ENCODE measurements at places on chromosomes 13 and 19.

GRCh38 chr19:18861917-18862316, 30.2 kb downstream of the UPF1 start:
- no peak for DNase-seq

DNA sequence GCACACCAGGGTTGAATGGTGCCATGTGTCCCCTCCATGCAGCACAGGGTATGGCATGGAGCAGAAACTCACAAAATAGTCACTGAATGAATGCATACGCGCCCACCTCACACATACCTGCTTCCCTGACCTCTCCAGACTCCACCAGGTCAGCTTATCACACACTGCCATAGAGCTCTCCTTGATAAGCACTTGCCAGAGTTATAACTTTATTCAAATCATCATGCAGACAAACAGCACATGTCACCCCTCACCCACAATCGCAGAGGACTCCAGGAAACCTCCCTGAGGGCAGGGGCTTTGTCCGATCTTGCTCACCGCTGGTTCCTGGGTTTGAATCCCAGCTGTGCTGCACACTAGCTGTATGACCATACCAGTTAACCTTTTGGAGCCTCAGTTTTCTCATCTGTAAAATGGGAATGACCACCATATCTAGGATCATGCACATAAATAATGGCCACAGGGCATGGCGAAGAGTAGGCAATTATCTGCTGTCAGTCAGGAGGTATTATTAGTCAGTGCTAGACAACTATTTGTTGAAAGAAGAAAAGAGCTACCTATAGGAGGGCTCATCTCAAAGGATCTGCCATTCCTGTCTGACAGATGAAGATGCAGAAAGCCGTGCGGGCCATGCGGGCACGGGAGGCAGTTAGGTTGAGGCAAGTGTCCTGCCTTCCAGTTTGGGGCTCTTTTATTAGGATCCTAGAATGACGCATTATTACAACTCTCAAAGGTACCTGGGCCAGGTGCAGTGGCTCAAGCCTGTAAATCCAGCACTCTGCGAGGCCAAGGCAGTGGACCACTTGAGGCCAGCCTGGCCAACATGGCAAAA, 14.0 kb downstream of the XRCC1 start:
- DNase-seq, result no peak

- DNase-seq, result no peak
These were observed 60.3 kb upstream of the EEF1AKMT1 start for GRCh38 chr13:20833900-20834679.

DNA sequence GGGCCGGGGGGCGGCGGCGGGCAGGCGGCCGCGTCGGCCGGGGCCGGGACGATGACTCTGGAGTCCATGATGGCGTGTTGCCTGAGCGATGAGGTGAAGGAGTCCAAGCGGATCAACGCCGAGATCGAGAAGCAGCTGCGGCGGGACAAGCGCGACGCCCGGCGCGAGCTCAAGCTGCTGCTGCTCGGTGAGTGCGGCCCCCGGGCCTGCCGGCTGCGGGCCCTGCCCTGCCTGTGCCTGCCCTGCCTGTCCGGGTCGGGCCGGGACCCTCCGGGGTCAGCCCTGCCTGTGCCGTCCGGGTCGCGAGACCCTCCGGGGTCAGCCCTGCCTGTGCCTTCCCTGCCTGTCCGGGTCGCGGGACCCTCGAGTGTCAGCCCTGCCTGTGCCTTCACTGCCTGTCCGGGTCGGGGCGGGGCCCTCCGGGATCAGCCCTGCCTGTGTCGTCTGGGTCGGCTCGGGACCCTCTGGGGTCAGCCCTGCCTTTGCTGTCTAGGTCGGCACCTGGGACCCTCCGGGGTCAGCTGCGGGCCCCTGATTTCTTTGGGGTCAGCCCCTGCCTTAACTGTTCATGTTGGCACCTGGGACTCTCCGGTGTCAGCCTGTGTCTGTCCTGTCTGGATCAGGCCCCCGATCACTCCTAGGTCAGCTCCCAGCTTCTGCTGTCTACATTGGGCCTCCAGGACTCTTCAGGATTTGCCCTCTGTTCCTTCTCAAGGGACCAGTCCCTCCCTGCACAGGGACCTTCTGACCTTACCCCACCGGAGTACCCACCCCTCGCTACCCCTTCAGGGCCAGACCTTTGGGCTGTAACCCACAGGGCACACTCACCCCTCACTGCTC, 659 bp downstream of the GNA11 start:
- DNase-seq, result no peak

DNA sequence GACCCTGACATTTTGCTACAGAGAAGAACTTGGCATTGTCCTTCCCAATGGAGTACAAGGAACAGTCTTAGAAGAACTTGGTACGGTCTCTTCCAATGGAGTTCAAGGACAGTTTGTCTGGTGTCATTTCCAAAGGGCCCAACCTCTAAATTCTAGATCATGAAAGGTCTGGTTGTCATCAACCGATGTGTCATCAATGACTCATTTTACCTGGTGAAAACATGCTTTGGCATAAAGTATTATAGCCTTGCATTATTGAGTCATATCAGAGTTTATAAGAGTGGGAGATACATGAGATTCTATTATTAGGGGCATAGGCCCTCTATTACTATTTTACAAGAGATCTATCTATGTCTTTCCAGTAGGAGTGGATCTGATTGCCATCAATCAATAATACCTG, 4.3 kb downstream of the CYP2B6 start:
- no peak for DNase-seq

GRCh38 chr13:50915565-50915964, 6.0 kb downstream of the RNASEH2B start:
- DNase-seq, result no peak

- no peak for DNase-seq
These were observed 12.8 kb downstream of the PDE4A start for GRCh38 chr19:10433131-10433536.

DNA sequence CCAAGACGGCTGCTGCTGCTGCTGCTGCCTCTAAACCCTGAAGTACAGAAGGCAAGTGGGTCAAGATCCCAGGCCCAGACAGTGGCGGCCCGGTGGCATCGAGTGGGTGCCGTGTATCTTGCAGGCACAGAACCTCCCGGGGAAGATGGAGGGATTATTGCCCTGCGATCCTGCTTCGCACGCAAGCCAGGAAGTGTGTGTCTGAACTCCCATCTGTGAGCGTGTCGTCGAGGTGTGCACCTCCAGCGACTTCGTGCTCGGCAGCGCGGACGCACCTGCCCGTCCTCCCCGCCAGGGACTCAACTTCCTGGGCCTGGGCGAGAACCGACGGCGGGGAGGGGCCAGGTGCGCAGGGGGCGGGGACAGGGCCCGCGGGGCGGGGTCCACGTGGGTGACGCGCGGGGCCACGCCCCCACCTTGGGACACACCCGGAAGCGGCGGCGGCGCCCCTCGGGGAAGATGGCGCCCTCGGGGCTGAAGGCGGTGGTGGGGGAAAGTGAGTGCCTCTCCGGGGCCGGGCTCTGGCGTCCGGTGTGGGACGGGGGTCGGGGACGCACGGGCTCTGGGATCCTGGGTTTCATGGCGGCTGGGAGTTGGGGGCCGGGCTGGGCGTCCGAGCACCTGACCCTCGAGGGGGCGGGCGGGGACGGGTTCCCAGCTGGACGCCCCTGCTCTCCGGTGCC, at the start of gene STXBP2:
Gene STXBP2, plus strand, starts transcription at position 420 of the 683 bp plus-strand sequence. Its CDS starts 40 bp downstream, at position 460.
- no peak for DNase-seq

DNA sequence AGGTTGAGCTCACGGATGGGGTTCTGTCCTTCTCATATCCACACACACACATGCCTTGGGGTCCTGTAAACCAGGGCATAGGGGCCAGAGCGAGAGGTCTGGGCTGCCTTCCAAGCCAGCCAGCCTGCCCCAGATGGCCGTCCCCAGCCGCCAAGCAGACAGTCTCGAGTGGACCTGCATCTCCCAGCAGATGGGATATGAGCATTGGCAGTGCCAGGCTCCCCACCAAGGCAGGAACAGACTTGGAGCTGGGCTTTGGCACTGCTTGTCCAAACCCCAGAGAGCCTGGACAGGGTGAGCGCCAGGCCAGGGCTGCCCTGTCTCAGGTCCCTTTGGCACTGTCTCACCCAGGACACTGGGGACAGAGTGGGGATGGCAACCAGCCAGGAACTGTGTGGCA, 130.4 kb downstream of the DPF1 start:
- DNase-seq, result peak; percentile 27
